Peyer's patch (tissue), 4 donors: ENCODE measurements at places on chromosomes 7 and 10. TPM values are rescaled to one million over a fixed set of nuclear protein-coding genes. Genes with fewer than 3 reads are reported as not detected.

- DNase-seq, result peak; percentile 78
These were observed 1.1 kb downstream of the DDIT4 start for GRCh38 chr10:72274730-72275350.

Gene EBLN1
- total RNA-seq, result not detected

DNA sequence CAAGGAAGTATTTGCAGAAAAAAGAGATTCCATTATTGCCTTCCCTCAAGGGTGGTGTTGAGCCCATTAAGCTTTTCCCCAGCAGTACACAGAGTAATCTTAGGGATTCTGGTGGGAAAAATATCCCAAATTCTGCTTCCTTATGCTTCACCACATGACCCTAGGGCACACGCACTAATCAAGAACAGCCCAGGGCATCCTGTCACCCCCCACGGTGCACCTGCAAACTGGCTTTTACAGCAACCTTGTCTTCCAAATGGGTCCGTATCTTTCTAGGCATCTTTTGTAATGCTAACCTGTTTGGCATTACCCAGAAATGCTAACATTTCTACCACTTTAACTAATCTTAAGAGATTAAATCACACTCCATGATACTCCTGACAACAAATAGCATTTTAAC, 926 bp upstream of the C7orf33 start:
- no peak for DNase-seq

GRCh38 chr10:6022660-6023059, 39.5 kb downstream of the IL2RA start:
- no peak for DNase-seq

Gene FAS
- 26.1 TPM for total RNA-seq

Gene SMKR1
- total RNA-seq, result not detected

Gene PLEKHS1
- total RNA-seq, result 42.0 TPM

DNA sequence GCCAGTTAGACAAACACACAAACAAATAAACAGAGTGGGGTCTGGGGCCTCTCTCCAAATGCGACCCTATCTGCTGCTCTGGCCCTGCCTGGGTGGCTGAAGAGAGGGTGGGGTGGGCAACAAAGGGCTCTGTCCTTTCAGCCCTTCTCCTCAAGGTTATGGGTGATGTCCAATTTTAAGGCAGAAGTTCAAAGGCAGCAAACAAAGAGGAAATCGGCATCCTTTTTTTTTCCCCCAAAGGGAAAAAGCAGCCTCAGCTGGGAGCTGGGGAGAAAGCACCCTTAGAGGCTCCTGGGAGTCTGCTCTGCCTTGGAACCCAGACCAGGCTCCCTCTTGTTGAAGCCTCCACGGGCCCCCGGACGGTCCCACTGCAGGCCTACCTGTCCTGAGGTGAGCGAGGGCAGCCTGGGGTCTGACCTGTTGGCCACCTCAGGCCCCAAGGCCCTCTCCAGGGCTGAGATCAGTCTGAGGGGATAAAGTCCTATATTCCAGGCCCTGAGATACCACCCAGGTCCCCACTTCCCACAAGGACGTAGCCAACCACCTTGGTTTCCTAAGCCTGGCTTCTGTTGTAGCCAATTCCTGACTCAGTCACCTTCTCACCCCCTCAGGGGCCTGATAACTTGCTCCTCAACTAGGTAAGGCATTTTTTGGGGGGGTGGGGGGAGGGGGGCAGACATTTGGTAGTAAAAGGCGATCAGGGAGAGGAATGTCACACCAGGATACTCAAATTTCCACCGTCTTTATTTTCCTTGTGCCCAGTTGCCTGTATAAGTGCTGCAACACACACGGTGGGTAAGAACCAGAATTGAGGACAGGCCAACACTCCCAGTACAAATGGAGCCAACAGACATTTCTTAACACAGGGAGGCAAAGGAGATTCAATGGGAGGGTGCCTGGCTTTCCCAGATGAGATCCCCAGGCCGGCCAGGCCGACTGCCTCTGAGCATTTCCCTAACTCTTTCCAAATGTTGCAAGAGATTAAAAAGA, 4.3 kb downstream of the HOXA11 start:
- DNase-seq, result peak; percentile 37

GRCh38 chr10:128855618-128856428, 611.2 kb upstream of the MGMT start:
- DNase-seq, result no peak

DNA sequence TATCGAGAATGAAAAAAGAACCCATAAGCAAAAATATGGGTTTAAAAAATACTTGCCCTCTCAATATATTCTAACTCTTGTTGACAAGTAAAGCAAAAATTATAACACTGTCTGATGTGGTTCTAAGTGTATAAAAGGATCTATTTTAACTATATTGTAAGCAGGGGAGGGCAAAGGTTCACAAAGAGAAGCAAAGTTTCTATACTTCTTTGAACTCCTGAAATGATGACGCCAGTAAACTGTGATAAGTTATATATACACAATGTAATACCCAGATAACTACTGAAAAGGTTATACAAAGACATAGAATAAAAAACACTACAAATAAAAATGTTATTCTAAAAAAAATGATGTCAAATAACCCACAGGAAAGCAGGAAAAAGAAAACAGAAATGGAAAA, 37.1 kb downstream of the PDLIM1 start:
- DNase-seq, result no peak
